ENCODE measurements at places on chromosomes 5 and 9.

GRCh38 chr9:3629495-3629894 is 103.7 kb upstream of the RFX3 start:
- no peak for DNase-seq

DNA sequence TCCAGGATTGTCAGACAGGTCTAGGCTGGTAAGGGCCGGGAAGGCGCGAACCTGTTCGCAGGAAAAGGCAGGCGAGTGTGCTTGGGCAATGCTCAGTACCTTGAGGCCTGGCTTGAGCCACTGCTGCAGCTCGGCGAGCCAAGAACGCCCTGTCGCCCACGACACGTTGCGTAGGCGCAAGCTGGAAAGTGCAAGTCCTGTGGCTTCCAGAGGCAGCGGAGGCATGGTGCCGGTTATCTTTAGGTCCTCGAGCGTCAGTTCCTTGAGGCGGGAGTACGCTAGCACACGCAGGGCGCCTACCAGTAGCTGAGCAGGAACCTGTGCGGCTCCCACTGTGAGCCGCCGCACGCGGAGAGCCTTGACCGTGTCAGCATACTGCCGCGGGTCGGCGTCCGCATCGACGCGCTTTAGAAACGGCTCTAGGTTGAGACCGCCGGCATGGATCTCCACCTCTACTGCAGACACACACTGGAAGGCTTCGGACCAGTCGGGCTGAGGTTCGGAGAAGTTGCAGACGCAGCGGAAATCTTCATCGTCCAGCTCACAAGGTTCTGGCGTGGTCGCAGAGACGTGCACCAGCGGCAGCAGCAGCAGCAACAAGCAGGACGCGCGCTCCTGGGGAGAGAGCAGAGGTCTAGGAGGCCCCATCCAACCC is 482 bp downstream of the CD14 start:
- DNase-seq = peak; percentile 88

GRCh38 chr5:110361471-110361870 is 365.0 kb downstream of the TMEM232 start:
- no peak for DNase-seq

DNA sequence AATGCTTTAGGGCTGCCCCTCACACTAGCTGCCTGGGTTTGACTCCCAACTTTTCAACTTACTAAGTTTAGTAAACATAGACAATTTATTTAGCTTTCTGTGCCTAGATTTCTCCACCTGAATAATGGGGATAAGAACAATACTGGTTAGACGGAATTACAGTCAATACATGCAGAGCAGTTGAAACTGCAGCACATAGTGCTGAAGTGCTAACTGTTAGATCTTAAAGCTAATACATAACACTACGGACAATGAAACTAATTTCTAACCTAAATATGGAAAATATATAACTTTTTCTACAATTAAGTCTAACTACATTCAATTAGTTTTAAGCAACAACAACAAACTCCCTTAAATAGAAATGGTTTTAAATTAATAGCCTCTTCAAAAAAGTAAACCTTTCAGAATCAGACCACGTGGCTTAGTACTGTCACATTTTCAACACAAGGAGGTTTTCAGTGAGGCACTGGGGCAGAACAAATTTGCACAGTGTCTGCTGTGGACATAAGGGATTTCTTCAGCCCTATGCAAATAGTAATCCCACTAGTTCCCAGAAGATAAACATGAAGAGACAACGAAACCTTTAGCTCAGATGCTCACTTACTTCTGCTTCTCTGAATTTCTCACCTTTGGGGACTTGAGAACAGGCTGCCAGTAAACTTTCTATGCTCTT is 293.4 kb downstream of the EDIL3 start:
- no peak for DNase-seq

GRCh38 chr5:127369796-127370195 is 79.2 kb downstream of the MEGF10 start:
- DNase-seq = no peak

GRCh38 chr5:160367885-160368284 is 2.5 kb downstream of the C1QTNF2 start:
- no peak for DNase-seq

DNA sequence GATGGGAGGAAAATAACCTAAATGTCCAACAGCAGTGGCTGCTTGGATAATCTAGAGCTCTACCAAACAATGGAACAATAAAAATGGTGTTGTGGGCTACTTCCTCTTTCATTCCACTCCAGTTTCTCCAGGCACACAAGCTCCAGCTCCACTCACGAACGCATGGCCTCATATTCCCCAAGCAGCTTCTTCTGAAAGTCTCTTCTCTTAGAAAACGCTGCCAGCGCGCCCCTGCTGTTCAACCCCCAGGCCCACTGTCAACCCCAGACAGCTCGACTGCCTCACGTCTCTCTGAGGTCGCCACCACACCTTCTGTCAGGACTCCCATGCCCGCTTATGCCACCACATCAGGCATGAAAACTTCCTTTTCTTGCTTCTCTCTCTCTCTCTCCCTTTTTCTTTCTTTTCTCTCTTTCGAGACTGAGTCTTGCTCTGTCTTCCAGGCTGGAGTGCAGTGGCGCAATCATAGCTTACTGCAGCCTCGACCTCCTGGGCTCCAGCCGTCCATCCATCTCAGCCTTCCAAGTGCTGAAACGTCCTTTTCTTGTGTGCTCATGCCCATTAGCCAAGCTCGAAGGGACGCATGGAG is 16.2 kb downstream of the OR2V2 start:
- DNase-seq = no peak

DNA sequence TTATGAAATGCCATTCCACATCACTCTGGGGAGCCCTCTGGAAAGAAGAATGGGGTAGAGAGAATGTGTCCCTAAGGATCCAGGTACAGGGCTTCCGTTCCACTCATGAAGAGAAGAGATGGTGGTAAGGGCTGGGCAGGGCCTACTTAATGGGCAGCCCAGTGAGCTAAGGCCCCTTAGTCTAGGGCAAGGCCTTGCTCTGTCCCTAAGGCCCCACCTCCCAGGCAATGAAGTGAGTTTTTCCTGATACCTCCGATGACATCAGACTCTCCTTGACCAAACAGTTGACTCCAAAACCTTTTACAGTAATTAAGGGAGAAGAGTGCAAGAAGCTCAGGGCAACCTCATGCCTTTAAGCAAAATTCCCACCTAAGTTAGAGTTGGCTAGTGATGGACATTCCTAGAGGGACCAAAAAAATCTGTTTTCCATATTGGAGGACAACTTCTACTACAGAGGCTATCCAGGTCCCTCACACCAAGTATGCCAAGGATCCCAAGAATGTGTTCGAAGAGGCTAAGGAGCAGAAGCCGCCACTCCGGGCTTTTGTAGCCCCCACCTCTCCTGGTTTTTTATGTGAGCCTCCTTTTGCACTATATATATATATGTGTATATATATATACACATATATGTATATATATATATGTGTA is 5.9 kb downstream of the KLF9 start:
- DNase-seq = no peak

- no peak for DNase-seq
Measured at GRCh38 chr5:179115845-179116524, 55.8 kb downstream of the ZNF354C start.

DNA sequence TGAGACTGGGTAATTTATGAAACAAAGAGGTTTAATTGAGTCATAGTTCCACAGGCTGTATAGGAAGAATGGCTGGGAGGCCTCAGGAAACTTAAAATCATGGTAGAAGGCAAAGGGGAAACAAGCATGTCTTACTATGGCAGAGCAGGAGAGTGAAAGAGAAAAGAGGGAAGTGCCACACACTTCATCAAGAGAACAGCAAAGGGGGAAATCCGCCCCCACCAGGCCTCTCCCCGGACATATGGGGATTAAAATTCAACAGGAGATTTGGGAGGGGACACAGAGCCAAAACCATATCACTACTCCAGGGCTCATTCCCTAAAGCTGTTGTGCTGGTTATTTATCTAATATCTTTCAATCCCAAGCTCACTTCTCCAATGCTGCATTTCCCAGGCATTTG is 50.2 kb upstream of the NR3C1 start:
- DNase-seq = peak; percentile 65

- no peak for DNase-seq
Measured at GRCh38 chr9:8677741-8678140, 878.2 kb upstream of the DMAC1 start.

DNA sequence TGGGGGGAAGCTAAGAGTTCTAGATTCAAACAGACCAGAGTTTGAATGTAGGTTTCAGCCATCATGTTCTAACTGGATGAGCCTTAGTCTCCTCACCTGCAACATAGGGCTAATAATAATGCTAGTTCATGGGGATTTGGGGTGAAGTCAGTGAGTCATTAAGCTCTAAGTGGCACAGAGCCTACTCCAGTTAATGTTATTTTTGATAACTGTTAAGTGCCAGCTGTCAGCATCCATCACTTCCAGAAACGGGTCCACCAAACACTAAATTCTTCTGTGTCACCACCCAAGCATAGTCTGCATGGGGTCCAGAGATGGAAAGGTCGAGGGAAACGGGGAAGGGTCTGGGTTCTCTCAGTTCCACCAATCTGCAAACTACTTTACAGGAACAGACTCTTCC is 1.8 kb upstream of the TSC1 start:
- DNase-seq = no peak

DNA sequence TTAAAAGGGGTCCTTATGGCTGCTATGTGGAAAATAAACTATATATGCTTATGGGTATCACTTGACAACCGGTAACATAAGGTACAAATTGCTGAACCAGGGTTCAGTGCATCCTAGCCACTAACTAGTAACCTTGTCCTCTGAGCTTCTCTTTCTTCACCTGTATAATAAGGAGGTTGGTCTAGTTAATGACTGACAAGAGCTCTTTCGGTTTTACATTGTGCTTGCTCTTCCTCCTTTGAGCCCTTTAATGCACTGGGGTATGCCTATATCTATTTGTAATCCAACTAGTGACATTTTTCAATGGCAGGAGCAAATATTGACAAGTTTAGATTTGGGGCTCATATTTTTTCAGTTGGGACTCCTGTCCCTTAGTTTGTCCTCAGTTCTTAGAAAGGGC is 66.1 kb downstream of the NPR3 start:
- no peak for DNase-seq

GRCh38 chr9:136958898-136959850 is 7.1 kb downstream of the LCN12 start:
- DNase-seq = no peak

DNA sequence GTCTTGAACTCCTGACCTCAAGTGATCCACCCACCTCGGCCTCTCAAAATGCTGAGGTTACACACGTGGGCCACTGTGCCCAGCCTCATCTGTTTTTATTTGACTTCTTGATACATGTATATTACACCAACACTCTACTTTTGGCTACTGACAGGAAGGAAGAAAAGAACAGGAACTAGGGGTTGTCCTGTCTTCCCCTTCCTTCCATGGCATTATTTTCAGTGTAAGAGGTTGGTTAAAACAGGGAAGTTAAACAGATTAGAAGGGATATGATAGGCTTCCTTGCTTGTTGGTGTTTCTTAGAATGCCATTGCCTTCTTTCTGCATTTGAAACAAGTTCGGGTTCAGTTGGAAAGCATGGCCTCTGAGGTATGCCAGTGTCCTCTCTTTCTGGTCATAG is 312.8 kb downstream of the NDUFS4 start:
- DNase-seq = peak; percentile 35

GRCh38 chr5:73336366-73336765 is 112.2 kb downstream of the FOXD1 start:
- DNase-seq = no peak

DNA sequence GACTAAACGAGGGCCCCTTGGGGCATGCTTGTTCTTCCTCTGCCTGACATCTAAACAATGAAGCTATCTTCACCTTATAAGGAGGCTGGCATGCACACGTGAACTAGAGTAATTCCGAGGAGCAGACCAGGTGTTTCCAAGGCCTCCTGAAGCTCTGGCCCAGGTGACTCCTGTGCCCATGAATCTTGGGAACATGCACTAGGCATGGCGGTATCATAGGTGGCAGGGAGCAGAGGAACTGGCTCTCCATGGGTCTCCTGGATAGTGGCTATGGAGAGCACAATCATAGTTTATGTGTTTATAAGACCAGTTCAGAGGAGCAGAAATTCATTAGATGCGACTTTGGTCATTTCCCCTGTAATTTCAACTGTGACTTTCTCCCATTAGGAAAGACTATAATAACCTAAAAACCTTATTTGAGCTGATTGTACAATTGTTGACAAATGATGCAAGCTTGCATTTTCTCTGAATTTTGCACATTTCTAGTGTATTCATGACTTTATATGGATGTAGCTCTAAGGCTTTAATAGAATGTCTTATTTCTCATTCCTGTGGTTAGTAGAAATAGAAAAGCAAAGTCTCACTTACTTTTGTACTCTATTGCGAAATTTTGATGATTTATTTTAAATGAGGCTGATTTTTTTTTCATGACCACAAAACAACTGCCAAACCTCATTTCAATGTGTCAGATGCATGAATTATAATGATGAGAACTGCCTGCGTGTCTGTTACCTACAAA is 135.3 kb upstream of the RPS23 start:
- DNase-seq = no peak

- no peak for DNase-seq
Measured at GRCh38 chr9:96029722-96030530, 154.4 kb downstream of the ERCC6L2 start.

GRCh38 chr5:10374046-10375022 is 20.8 kb downstream of the MARCHF6 start:
- no peak for DNase-seq

DNA sequence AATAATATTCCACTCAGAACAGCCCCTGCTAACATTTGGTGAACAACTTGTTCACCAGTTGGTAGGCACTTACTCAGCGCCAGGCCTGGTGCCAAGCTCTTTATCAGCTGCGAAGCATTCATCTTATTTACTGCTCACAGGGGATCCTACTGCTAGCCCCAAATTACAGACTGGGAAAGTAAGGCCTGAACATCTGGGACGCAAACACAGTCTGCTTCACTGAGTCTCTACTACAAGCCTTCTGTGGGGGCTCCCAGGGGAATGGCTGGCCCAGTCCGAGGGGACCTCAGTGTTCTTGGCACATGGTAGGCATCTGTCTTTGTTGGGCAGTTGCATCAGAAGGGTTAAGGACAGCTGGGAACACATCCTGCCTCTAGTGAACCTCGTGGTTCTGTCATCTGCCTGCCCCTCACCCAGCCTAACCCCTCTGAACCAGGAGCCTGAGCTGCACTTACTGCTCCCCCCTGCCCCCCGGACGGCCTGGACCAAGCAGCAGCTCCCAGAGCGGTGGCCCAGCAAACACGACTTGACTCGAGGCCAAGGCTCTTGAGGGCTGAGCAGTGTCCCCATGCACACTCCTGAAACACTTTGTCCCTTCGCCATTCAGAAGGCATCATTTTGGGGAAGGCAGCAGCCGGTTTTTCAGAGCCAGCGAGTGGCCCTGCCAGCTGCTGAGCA is at the start of gene PHYHD1:
TSS of gene PHYHD1 (plus strand) at position 602 of the 678 bp plus-strand sequence. CDS start 1,342 bp downstream, outside the sequence.
- no peak for DNase-seq

DNA sequence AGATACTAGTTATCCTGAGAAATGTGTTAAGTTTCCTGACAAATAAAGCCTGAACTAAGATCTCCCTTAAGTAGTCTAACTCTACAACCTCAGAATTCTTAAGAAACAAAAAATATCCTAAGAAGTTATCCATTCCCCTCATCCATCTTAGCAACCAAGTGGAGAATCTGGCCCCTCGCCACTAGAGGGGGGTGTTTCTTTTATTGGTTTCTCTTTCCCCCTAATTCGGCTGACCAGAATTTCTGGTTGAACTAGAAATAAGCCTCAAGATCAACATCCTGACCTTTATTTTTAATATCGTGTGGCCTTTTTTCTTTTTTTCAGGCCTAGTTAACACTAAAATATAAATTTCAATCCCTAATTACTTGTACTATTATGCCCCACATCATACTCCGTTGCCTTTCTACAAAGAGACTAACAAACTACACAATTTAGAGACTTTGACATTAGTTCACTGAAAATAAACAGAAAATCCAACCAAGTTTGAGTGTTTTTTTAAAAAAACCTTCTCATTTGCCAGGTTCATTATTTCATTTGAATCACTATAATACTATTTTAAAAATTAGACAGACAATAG is 14.3 kb upstream of the NR4A3 start:
- peak; percentile 85 for DNase-seq

All from suppressor macrophage treated with lipopolysaccharide for 1 hour (primary cell).